Mesothelial cell of epicardium (in vitro differentiated cells): ENCODE measurements at places on chromosomes 1 and 21. TPM values are rescaled to one million over a fixed set of nuclear protein-coding genes. Genes with fewer than 3 reads are reported as not detected.

DNA sequence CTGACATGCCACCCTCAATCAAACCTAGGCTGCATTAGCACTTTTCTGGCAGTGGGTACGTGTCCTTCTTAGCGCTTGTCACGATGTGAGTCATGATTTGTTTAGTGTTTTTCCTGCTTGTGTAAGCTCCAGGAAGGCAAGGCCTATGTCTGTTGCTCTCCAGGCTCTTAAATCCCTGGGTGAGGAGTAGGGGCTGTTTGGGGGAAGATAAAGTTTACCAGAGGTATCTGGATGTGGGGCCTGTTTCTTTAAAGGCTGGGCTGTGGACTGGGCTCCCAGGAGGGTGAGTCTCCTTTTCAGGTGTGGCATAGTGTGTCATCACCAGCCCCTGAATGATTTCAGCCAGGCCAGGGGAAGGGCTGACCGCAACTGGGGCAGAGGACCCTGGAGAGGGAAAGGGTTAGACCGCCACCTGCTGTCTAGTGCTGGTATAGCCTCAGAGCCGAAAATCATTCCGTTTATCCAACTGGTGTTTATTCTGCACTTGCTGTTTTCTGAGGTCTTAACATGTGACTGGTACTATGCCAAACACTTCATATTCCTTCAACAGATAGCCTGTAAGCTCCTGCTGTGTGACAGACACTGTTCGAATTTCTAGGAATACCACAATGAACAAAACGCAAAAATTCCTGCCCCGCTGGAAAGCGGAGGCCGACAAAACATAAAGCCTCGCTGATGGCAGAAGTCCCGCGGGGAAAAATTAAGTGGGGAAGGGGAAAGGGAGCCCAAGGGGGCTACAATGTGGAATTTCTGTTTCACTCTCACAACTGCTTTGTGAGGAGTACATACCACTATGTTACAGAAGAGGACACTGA is 9.7 kb downstream of the SERINC2 start:
- DNase-seq, result peak; percentile 83
- H3K4me1 ChIP-seq, result no peaks in the 10 kb centered on the region
- H3K36me3 ChIP-seq, result peaks cover 4% of the 10 kb centered on the region
- H3K4me3 ChIP-seq, result no peak overlapping the region

Gene PTGFRN
- 100 to 108 TPM (median 106 TPM) in 3 replicates for total RNA-seq

- H3K4me1 ChIP-seq, result peaks cover 7% of the 10 kb centered on the region
- no peak for DNase-seq
- H3K27ac ChIP-seq, result no peak overlapping the region
- H3K27me3 ChIP-seq, result no peaks in the 10 kb centered on the region
Measured at GRCh38 chr1:26949926-26950319, 10.3 kb downstream of the KDF1 start.

Gene GUCA2B
- total RNA-seq, result not detected in 3 replicates

Gene SH2D1B
- total RNA-seq, result not detected in 3 replicates

GRCh38 chr1:81170721-81171120 is 630.0 kb upstream of the ADGRL2 start:
- H3K4me3 ChIP-seq, result no peak overlapping the region
- no peak overlapping the region for H3K27ac ChIP-seq
- no peaks in the 10 kb centered on the region for H3K4me1 ChIP-seq
- H3K27me3 ChIP-seq, result no peaks in the 10 kb centered on the region

DNA sequence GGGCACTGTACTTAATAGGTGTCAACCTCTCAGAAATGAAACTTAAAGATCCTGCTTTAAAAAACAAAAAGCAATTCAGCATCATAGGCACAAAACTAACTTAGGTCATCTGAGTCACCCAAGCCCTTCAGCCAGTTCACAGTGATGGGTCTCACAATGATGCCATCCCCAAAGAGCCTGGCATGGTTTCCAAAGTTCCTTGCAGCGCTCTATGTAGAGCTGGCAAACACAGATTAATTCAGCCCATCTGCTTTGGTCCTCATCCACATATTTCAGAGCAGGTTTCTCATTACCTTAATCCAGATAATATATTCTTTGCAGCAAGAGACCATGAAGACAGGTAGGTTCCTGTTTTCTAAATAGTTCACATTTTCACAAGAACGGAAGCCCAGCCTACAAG is 14.6 kb upstream of the PLA2G2C start:
- peaks cover under 1% of the 10 kb centered on the region for H3K4me1 ChIP-seq
- no peak for DNase-seq
- H3K27ac ChIP-seq, result no peak overlapping the region
- H3K27me3 ChIP-seq, result peaks cover 49% of the 10 kb centered on the region
- no peaks in the 10 kb centered on the region for H3K36me3 ChIP-seq

Gene TTC39A
- total RNA-seq, result 8.0 to 10.1 TPM (median 8.4 TPM) in 3 replicates

Gene CITED4
- total RNA-seq, result 14.2 to 14.6 TPM (median 14.4 TPM) in 3 replicates

DNA sequence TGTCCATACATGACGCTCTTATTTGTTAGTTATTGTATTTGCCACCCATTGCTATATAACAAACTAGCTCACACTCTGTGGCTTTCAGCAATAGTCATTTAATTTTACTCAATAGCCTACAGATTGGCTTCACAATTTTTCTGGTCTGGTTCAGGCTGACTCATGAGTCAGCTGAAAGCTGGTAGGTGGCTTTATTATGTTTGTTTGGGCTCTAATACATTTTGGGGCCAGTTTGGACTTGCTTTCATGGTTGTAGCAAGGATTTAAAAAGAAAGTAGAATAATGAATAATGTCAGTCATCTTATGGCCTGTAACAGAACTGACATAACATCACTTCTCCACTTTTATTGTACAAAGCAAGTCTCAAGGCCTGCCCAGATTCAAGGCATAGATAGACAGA is 338.7 kb downstream of the LRRIQ3 start:
- H3K4me1 ChIP-seq, result no peaks in the 10 kb centered on the region
- no peak overlapping the region for H3K4me3 ChIP-seq
- no peak for DNase-seq
- H3K36me3 ChIP-seq, result no peaks in the 10 kb centered on the region
- no peak overlapping the region for H3K27ac ChIP-seq
- H3K27me3 ChIP-seq, result peaks cover 2% of the 10 kb centered on the region

DNA sequence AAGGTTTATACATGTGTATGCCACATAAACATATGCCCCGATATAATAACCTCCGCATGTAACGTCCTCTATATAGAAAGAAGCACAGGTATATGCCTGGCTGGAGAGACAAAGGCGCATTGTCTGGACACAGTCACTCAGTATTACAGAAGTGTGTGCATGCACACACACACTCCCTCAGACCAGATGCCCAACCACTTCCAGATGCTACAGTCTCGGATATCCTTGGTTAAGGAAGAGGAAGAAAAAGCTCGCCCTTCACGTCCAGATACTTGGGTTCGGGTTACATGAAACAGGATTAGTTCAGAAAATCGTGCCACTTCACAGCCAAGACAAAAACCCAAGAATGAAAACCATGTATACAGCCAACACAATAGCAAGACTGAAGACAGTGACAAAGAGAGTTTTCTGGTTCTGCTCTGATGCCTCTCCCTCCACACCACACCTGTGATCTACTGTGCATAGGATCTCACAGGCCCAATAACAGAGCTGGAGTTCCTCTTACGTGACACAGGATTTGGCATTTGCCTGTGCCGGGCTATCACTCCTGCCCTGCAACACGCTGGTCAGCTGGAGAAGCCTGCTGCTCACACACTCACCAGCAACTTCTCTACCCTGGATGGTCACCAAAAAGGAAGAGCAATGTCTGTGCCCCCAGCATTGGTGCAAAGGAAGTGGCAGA is 75.0 kb downstream of the SSBP3 start:
- H3K27ac ChIP-seq, result peak overlapping the region; percentile 40
- no peaks in the 10 kb centered on the region for H3K27me3 ChIP-seq
- no peak for DNase-seq
- H3K36me3 ChIP-seq, result peaks cover 2% of the 10 kb centered on the region
- peaks cover 77% of the 10 kb centered on the region for H3K4me1 ChIP-seq
- H3K4me3 ChIP-seq, result no peak overlapping the region

Gene NEXN
- total RNA-seq, result 6.9 to 8.2 TPM (median 7.0 TPM) in 3 replicates
